ENCODE measurements at places on chromosomes 5 and 9.

GRCh38 chr9:89312222-89312571 is 1.2 kb downstream of the CKS2 start:
- DNase-seq: no peak

GRCh38 chr5:19920761-19921160 is 67.2 kb downstream of the CDH18 start:
- DNase-seq: no peak

DNA sequence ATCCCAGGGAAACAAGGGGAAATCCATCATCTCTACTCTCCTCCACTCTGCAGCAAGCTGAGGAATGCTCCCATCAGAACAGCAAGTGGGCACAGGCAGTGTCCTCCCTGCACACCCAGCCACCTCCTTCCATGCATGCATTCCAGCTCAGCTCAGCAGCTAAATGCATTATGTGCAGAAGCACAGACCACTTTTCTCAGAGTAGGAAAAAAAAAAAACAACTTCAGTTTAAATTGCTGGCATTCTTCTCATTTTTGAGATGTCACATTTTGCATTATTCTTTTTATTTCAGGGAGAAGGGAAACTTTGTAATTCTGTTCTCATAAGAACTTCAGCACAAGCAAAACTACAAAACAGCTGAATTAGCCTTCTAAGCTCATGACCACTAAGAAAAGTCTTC is 312.2 kb downstream of the SEMA5A start:
- DNase-seq: no peak

DNA sequence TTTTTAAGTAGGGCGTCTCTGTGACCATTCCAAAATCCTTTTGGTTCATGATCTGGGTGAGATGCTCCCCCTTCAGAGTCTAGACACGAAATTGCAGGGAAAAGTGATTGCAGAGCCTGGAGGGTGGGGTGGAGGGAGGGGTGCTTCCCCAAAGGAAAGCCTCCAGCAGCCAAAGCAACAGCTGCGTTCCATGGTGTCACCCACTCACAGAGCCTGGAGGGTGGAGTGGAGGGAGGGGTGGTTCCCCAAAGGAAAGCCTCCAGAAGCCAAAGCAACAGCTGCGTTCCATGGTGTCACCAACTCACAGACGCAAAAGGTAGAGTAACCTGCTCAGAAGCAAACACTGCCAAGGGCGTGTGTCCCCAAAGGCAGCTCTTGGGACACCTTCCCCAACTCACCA is 22.6 kb downstream of the SLC6A18 start:
- DNase-seq: no peak
